ENCODE measurements at places on chromosomes 11 and 22.
A peak's percentile ranks its signal among the peaks of the same experiment; 100 is the strongest.

DNA sequence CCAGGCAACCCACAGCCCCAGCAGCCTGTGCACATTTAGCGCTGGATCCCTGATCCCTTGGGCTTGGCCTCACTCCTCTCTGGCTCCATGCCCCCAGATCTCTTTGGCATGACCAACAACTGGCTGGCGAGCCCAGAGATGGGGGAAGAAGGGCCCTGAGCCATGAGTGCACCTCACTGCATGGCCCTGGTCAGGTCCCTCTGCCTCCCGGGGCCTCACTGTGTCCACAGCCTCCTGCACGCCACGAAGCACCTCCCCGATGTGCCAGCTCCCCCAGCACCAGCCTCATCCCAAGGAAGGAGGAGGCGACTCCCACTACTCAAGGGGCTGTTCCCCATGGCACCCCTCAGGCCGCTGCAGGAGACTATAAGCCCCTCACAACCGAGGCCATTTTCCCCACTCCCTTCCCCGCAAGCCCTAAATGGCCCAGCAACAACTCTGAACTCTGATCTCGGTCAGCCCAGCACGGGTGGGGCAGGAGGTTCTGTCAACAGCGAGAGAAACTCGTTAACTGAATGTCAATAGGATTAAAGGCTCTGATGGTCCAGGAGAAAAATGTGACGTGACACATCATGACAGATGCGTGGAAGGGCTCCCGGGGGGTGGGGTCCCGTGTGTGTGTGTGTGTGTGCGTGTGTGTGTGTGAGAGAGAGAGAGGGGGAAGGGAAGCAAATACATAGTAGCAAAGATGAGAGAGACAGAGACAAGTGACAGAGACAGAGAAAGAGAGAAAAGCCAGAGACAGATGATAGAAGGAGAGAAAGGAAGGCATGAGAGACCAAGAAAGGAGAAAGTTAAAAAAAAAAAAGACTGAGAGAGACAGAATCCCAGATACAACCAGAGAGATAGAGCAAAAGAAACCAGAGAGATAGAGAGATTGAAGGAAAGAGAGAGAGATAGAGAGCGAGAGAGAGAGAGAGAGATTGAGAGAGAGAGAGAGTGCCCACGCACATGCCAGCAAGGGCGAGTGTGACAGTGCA lies 28.4 kb upstream of the SYT7 start:
- DNase-seq = no peak

DNA sequence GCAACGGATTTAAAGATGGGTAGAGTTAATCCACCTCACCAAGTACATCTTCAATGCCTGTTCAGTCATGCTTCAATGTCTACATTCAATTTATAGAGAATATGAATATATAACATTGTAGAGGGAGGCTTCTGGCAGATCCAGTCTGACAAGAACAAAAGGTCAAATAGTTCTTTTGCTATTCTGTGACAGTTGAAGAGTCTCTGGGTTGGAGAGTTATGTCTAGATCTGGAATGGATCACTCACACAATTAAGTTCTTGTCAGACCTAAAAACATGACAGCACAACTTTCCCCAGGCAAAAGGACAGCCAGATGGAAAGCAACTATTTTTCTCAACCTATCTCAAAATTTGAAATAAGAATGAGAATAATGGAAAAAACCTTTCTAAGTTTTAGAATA lies 15.3 kb upstream of the GAB2 start:
- DNase-seq = no peak

- peak; percentile 10 for DNase-seq
These were observed 34.1 kb downstream of the SNX19 start for GRCh38 chr11:130882138-130882551.

GRCh38 chr11:3613998-3614741 lies 27.6 kb downstream of the ART5 start:
- DNase-seq = no peak

DNA sequence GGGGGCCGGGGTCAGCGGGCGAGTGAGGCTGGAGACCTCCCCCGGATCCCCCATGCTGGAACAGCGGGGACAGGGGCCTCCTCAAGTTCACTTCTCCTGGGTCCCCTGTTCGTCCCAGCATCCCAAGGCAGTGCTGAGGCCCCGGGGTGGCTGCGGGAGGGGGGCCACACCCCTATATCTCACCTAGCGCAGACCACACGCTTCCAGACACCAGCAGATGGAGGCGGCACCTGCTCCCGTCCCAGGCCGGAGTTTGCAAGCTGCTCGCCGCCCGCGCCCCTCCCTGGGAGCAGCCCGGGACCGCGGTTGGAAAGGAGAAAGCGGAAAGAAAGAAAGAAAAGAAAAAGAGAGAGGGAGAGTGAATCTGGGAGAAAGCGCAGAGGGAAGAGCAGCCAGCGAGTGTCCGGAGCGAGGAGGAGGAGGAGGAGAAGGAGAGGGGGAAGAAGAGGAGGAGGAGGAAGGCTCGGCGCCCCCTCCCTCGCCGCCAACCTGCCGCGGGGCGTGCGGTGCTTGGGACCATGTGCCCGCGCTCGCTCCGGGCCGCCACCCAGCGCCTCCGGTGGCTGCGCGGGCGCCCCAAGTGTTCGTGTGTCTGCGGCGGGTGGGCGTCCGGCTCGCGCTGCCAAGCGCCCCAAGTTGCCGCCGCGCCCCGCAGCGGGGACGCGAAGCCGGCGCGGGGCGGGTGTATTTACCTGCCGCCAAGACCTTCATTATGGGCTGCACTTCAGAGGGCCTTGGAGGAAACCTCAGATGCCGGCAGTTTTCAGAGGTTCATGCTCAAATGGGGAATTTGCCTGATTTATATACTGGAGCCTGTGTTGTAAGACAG lies at the start of gene LIF:
TSS of gene LIF (minus strand) at position 775 of the 829 bp plus-strand sequence. CDS start at position 711, 64 bp downstream.
- DNase-seq = no peak

GRCh38 chr11:70068345-70068744 lies 9.8 kb upstream of the ANO1 start:
- DNase-seq = no peak

DNA sequence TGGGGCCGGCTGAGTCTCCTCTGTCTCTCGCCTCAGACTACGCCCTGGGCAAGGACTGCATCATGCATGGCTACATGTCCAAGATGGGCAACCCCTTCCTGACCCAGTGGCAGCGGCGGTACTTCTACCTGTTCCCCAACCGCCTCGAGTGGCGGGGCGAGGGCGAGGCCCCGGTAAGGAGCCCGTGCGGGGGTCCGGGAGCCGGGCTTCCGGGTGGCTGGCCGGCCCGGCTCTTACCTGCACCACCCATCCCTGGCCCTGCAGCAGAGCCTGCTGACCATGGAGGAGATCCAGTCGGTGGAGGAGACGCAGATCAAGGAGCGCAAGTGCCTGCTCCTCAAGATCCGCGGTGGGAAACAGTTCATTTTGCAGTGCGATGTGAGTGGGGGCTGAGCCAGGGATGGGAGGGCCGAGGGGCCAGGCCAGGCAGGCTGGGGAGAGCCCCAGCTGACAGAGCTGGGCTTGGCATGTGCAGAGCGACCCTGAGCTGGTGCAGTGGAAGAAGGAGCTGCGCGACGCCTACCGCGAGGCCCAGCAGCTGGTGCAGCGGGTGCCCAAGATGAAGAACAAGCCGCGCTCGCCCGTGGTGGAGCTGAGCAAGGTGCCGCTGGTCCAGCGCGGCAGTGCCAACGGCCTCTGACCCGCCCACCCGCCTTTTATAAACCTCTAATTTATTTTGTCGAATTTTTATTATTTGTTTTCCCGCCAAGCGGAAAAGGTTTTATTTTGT lies 4.1 kb upstream of the ANKRD13D start:
- no peak for DNase-seq

DNA sequence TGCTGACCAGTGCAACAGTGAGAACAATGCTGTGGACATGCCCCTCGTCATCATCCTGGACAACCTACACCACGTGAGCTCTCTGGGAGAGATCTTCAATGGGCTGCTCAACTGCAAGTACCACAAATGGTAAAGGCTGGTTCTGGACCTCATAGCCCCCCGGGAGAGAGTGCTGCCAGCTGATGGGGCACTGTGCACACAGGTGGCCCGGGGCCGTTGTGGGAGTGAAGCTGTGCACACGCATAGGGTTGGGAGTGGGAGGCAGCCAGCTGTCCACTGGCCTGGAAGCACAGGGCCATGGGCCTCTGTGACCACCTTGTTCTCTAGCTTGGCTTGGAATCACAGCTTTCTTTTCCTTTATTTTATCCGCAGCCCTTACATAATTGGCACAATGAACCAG lies 57.0 kb downstream of the DBX1 start:
- DNase-seq = no peak

GRCh38 chr11:112612250-112612849 lies 348.9 kb upstream of the NCAM1 start:
- peak; percentile 19 for DNase-seq

DNA sequence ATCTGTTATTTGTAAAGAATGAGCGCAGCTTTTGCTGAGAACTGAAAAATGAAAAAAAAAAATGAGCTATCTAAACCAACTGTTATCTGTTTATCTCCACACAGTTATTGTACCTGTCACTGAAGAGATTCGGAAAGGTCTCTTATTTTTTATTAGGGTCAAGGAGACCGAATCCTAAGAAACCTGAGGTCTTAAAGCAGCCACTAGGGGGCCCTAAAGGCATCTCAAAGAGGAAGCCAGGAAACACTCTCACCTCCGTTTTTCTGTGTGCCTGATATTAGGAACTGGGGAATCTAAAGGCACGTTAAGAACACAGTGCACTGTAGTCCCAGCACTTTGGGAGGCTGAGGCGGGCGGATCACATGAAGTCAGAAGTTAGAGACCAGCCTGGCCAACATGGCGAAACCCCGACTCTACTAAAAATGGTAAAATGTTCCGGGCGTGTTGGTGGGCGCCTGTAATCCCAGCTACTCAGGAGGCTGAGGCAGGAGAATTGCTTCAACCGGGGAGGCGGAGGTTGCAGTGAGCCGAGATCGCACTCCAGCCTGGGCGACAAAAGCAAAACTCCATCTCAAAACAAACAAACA lies 3.5 kb upstream of the LARGE1 start:
- DNase-seq = peak; percentile 58

- no peak for DNase-seq
These were observed at the start of gene TBX10 for GRCh38 chr11:67639438-67639859. Gene TBX10, minus strand, starts transcription at chr11:67639763. Its CDS starts 291 bp downstream, at chr11:67639472.

GRCh38 chr22:23118647-23119493 lies 22.9 kb downstream of the RSPH14 start:
- no peak for DNase-seq

DNA sequence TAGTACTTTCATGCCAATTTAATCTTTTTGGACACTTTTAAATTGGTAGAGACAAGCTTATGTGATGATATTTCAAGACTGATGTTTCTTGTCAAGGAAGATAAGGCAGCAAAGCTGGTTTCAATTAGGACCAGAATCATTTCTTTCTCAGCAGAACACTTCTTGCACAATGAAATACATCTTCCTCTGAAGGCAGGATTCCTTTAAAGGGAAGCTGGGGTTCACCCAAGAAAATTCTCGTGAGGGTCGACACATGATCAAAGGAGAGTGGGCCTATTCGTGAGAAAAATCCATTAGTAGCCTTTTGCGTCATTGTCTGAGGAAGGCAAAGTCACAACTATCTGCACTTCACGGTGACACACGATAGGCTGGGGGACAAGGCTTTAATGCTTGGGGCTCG lies 17.6 kb downstream of the TTC12 start:
- peak; percentile 8 for DNase-seq

- DNase-seq = no peak
These were observed 752 bp downstream of the POU2AF1 start for GRCh38 chr11:111378185-111378860.
